ENCODE measurements at places on chromosomes 12 and 14.

GRCh38 chr14:77426396-77426795, 3.1 kb upstream of the NOXRED1 start:
- DNase-seq, result no peak

DNA sequence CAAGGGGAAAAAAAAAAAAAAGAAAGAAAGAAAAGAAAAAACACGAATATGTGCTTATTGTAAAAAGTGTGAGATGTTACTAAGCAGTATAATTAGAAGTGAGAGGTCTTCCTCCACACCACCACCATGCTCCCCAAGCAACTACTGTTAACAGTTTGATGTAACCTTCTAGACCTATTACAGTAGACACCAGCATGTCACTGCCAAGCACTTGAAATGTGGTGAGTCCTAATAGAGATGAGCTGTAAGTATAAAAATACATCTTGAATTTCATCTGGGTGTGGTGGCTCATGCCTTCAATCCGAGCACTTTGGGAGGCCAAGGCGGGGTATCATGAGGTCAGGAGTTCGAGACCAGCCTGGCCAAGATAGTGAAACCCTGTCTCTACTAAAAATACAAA, 8.1 kb upstream of the SNRNP35 start:
- no peak for DNase-seq

- no peak for DNase-seq
Observed at GRCh38 chr12:39077226-39077625, 171.8 kb upstream of the CPNE8 start.

GRCh38 chr12:11688379-11688778, 38.9 kb downstream of the ETV6 start:
- no peak for DNase-seq

DNA sequence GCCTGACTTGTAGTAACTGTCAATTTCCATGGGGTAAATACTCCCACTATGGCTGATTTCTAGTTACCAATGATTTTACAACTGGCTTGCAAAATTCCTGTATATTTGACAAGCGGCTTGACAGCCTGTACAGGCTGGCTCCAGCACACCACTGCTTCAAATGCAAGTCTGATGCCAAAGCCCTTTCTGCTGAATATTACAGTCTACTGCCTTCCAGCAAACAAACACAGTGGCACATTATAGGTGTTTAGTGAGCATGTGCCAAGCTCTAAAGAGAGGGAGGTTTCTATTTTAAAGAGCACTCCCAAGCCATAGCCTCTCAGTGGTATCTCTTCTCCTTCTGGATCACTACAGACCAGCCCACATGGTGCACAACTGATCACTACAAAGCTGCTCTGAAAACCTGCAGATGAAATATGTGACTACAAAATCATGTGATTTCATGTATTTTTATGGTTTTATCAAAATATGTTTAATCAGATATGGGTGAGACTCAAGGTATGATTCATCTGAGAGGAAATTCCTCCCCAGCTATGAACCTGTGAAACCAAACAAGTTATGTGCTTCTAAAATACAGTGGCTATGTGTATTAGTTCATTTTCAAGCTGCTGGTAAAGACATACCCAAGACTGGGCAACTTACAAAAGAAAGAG, 101.5 kb downstream of the RPAP3 start:
- DNase-seq, result no peak

- no peak for DNase-seq
Observed at GRCh38 chr12:33672836-33673577, 233.4 kb upstream of the SYT10 start.

- DNase-seq, result no peak
Observed at GRCh38 chr14:91674911-91675310, 57.0 kb downstream of the CATSPERB start.

DNA sequence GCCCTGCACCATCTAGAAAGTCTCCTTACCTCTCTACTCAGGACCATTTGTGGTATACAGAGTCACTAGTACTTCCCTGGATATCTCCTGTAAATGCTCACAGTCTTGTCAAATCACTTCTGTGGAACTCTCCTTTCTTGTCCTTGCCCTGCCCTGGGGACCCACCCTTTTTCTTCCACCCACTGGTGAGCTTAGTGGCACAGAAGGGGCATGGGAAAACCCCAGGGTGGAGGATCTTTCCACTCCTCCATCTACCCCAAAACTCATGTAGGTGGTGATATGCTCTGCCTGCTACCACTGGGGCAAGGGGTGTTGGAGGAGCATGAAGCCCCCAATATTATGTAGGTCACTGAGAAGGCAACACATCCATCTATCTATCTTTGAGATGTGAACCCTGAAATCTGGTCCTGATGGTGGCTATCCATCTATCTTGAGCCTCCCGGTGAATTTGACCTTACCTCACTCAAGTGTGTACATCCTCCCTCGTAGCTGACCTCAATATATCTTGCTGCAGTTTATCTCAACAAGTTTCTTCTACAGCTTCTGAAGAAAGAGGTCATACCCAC, 943 bp downstream of the TESPA1 start:
- no peak for DNase-seq

DNA sequence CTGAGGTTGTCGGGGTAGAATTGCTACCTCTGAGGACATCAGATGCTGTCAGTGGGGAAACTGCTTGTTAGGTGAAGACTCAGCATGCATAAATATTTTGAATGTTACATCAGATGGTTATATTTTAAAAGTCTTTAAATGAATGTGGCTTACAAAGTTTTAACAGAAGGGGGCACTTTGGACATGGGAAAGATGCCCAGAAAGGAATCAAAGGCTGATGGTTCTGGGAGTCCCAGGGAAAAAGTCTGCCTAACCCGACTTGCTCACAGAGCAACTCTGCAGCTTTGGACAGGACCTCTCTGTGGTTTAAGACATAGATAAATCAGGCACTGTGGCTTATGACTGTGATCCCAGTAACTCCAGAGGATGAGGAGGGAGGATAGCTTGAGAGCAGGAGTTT, 474.9 kb downstream of the ATP23 start:
- peak; percentile 79 for DNase-seq

DNA sequence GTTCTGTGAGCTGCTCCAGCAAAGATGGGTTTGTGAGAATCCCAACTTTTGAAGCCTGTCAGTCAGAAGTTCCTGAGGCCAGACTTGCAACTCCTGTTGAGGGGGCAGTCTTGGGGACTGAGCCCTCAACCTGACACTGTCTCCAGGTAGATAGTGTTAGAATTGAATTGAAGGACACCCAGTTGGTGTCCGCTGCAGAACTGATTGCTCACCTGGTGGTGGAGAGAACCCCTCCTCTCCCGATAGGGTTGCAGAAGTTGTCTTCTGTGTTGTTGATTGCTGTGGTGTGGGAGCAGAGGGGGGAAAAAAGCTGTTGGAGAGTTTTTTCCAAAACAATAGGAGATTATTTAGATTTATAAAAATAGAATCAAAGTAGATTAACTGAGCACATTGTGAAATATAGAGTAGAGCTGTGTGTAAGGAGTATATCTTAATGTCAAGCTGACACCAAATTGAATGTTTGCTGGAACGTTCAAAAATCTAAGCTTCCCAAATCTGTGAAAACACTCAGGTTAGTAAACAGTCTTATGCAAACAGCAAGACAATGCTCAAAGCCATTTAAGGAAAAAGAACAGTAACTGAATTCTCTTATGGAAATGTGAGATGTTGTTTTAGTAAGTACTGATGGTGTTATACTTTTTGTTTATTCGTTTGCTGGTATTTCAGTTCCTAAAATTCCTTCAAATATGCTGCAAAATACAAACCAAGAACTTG, 18.6 kb downstream of the HIF1A start:
- DNase-seq, result no peak

DNA sequence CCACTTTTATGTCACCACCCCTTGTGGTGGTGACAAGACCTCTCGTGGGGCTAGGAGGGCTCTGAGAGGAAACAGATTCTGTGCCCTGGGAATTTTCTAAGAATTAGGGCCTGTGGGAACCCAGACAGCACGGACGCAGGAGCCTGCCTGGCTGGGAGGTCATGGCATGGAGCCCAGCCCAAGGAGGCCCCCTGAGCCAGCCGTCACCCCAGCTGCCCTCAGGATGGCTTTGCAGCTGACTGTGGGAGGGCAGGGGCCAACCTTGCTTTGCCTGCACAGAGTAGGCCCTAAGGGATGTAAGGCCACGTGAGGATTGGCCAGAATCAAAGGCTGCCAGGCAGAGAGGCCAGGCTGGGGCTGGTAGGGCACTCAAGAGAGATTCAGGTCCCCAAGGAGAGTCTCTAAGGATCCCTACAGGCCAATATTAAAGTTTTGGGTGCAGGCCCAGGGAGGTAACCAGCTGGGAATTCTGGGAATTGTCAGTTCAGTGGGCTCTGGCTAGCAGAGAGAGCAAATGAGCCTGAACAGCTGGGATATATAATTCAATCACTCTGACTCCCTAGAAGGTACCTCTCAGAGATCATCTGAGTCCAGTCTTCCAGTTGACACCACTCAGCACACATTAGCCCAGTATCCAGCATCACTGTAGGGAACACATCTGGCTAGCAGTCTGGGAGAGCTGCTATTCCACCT, 6.4 kb downstream of the LTBP2 start:
- no peak for DNase-seq

- no peak for DNase-seq
Observed at GRCh38 chr14:59356767-59357166, 108.4 kb downstream of the GPR135 start.

DNA sequence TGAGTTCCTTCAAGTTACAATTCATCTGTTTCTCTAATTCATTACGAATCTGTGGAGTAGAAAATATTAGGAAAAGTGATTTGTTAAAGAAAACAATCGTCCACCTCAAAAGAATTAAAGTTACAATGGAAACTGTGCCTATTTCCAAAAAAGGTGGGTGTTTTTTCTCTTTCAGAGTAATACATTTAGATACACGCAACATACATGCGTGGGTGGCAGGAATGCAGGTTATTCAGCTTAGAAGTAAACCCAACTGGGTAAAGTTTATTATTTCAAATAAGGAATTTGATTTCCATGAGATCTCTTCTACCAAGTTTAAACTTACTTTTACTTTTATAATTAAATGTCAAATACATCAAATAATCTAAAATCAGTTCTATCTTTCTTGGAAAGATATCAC, 52.2 kb downstream of the SSH1 start:
- DNase-seq, result no peak

DNA sequence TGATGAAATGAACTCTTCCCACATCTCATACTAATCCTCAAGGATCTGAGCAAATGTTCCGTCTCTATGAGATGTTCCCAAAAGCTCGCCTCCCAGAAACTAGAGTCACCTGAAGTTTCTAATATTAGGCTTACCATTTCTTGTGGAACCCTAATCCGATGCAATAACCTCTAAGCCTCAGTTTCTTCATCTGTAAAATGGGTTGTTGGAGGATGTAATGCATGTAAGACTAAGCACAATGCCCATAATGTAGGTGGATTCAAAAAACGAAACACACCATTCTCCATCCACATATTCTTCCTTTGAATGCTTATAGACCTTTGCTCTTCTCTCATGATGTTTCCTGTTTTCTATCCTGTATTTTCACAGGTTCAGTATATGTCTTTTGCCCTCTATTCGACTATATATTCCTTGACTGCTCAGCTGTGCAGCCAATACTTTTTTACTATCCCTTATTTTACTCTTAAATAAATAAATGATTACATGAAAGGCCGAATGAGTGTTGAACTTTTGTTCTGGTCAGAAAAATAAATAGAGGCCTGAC, 307.3 kb upstream of the G2E3 start:
- no peak for DNase-seq

All from AG08395 (cell line).